CD4-positive, alpha-beta T cell treated with Interleukin-15 for 1 hour (primary cell): ENCODE measurements at places on chromosomes 2 and 18.
A peak's percentile ranks its signal among the peaks of the same experiment; 100 is the strongest.

DNA sequence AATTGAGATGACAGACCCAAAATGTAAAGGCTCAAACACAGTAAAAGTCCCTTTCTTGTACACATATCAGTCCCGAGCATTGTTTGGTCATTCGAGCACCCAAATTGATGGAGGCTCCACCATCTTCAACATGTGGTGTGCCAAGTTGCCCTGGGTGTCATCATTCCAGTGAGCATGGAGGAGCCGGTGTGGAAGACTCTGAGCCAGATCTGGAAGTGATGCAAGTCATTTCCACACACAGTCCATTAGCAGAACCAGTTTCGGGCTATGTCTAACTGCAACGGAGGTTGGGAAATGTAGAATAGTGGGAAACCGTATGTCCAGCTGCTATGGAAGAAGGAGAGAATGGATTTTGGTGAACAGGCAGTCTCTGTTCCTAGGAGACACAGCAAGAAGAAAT is 40.9 kb upstream of the BZW1 start:
- DNase-seq = no peak

- DNase-seq = peak; percentile 15
Measured at GRCh38 chr2:240598311-240598911, 11.9 kb downstream of the CAPN10 start.

DNA sequence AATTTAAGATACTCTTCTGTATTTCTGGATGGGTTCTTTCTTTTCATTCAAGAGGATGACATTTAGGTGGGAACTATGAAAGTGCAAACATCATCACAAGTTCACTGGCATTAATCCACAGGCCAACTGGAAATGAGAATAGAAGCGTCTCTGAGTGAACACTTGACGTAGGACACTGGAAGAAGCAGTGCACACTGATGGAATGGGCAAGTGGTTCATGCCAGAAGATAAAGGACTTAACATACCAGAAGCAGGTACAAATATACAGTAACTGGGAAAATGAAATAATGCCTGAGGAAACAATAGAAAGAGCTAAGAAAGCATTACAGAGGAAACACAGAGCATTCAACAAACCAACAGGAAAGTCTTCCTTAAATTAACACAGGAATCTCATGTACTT is 120.9 kb upstream of the CCDC195 start:
- no peak for DNase-seq

GRCh38 chr2:8413589-8414135 is 268.2 kb upstream of the ID2 start:
- DNase-seq = no peak

DNA sequence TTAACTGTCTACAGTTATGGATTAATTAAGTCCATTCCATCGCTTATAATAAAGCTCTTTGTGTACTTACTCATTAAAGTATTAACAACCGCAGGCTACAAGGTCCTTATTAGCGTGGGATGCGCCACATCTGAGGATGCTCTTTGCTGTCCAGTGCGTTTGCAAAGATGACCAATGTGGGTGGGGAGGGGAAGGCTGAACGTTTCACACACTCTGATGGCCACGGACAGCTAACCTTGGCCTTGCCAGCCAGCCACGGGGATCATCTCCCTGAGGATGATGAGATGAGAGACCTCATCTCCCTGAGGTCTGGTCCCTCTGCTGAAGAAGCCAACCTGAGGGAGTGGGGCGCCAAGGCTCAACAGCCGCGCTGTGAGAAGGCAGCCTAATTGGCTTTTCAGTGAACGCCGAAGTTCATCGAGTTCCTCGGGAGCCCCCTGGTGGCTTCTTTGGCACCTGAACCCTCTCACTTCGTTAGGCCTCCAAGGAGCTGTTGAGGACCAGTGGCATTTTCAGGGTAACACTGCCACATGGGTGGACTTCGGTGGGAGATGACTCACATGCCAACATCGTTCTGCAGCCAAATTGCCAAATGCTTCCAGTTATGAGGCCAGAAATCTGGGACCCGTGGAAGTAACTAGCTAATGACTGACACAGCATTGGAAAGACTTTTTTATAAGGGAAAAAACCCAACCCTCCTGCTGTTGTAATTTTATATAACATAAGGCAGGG is 69.3 kb upstream of the SEC11C start:
- peak; percentile 68 for DNase-seq

DNA sequence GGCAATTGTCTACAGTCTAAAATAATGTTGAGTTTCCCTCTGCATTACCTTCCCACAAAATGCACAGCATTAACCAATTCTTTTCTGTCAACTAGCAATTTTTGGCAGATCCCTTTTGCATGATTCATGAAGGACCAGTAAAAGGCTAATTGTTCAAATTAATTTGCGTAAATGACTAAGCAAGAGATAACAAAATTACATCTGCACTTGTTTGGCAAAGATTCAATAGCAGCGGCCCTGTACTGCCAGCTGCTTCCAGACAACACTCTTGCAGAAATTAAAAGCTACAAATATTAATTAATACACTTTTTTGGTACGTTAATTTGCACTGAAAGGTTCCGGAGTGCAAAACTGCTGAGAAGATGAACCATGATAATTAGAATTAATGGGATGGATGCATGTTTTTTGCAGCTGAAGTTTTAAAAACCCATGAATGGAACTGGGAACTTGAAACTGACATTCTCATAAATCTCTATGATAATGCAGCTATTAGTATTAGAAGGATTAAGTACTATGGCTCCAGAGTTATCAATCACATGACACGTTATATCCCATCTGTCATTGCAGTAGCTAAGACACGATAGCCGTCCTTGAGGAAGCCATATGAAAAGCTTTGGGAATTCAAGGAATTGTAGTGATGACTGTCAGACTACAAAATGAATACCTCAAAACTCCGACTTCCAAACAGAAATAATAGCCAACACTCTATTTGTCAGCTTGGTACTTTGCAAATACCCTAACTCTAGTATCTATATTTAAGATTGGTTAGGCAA is 1268.3 kb upstream of the ACVR2A start:
- no peak for DNase-seq

- DNase-seq = no peak
Measured at GRCh38 chr18:46480226-46480625, 176.8 kb downstream of the LOXHD1 start.

DNA sequence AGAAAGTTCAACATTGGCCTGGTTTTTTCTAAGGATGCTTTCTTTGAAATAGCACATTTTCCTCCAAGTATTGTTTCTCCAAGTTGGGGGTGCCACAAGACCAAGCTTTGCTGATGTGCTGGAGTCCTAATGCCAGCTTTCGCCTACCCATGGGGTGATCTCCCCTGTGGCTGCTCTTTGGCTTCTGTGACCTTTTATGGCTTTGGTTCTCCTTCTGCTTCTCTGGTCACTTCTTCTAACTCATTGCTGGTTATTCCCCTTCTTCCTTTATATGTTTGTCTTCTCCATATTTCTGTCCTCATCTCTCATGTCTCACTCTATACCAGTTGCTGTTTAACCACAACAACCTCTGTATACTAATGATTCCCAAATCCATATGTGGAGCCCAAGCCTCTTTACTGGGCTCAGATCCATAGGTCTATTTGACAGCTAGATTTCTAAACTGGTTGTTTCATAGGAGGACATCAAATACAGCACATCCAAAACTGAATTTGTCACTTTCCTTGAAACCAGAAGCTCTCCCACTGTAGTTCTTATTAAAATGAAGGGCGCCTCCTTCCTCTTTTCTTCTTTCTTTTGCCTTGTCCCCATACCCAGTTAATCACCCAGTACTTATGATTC is 23.1 kb downstream of the APOB start:
- no peak for DNase-seq

DNA sequence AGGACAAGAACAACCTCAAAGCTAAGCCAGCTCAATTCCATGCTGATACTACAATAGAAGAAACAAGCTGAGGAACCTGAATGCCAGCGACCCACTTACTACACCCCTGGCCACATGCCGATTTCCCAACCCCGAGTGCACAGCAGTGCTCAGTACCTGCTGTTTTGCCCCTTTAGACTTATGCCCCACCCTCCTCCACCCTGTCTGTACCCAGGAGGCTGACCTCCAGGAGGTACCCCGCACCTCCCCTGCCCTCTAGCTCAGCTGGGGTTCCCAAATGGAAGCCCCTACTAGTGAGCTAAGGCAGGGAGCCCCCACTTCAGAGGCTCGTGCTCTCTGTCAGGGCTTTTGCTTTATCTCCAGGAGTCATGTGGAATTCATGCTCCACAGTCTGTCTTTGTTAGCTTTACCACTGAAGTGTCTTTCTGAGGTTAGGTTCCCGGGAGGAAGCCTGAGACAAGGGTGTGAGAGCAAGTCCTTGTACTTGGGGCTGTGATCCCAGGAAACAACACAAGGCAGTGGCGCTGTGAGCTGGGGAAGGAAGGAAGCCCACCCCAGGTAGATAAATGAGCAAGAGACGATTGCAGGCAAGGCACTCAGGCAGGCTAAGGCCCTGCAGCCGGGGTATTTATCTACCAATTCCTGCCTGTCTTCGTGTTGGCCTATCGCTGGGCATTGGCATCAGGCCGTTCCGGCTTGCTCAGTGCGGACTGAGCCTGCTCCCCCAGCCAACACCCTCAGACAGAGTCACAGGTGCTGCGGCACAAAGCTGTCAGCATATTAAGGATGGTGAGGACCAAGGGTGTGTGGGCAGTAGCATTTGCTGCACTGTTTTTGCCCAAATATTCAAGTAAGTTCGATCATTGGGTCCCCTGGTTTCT is 220.5 kb downstream of the CYP26B1 start:
- DNase-seq = no peak

DNA sequence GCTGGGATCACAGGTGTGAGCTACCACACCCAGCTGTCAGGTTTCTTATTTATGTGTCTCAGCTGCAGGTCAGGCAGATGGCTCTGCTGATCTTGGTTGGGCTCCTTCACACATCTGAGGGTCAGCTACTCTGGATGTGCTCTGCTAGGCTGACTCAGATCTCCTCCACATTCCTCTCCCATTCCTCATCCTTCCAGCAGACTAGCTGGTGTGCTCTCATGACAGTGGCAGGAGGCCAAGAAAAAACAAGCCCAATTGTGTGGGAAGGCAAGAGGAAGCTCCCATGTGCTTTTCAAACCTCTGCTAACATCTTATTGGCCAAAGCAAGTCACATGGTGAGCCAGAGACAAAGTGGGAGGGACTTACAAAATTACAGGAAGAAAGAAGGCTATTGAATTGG is 11.7 kb upstream of the MSH6 start:
- no peak for DNase-seq

- no peak for DNase-seq
Measured at GRCh38 chr2:172398440-172398839, 28.9 kb upstream of the ITGA6 start.

DNA sequence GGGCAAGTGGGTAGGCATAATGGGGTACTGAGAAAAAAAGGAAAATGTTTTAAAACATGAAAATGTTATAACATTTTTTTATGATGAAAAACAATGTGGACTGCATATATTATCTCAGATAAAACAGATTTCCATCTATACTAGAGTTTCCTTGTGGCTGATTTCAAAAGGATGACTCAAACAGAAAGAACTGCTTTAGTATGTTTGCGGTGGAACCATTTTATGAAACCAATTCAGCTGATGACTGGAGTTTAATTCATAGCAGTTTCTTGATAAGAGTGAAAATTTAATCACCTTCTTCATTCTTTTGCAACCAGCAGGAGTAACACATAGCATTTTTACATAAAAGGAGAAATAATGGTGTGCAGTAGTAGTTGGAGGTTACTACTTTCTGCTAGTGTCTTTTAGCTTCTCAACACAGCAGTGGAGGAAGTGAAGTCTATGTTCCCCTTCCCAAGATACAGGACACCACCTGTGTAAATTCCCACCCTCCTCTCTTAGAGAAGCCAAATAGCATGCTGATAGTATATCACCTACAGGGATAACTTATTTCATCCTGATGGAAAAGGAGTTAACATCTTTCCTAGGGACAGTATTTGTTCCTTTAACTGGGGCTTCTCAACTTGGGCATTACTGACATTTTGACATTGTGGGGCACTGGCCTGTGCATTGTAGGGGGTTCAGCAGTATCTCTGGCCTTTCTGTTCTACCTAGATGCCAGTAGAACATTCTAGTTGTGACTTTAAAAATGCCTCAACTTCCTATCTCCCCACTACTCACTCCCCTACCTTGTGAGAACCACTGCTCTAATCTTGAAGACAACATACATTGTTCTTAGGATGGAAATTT is 29.9 kb downstream of the PELI1 start:
- no peak for DNase-seq

- no peak for DNase-seq
Measured at GRCh38 chr2:226733189-226733858, 66.3 kb downstream of the IRS1 start.

GRCh38 chr2:100244881-100245605 is 77.3 kb downstream of the LONRF2 start:
- DNase-seq = no peak

- no peak for DNase-seq
Measured at GRCh38 chr2:18959952-18960717, 370.8 kb upstream of the NT5C1B start.

DNA sequence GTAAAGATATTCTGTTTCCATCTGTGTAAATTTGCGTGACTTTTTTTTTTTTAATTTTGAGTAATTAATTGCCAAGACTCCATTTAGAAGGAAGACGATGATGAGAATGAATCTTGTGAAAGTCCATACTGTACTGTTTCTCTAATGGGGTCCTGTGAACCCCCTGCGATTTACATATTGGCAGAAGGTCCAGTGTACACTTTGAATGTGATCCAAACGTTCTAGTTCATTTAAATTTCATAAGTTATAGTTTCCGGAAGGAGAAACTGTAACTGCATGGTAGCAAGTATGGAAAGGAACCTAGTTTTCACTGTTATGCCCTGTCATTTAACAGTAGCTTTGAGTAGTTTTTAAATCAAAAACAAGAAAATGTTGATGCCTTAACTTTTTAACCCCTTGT is 166.7 kb downstream of the FMNL2 start:
- no peak for DNase-seq

DNA sequence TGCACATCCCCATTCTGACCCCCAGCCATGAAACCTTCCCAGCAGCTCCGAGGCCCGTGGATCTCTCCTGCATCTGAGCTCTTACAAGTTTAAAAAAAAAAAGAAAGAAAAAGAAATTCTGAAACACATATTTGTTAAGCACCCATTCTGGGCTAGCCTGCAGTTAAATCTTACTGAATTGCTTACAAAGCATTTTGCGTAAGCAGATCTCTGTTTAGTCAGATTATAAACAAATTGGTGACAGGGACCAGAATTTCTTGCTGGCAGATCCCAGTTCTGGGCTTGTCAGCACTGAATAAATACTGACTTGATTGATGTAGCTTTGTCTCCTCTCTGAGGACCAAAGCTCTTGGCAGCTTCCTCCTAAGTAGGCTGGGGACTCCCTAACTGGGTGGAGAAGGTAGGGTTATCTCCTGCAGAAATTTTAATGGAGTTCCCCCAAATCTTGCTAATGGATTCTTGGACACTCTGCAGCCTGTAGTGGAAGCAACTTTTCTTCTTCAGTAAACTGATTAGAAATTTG is 160.9 kb downstream of the MIB1 start:
- DNase-seq = no peak

DNA sequence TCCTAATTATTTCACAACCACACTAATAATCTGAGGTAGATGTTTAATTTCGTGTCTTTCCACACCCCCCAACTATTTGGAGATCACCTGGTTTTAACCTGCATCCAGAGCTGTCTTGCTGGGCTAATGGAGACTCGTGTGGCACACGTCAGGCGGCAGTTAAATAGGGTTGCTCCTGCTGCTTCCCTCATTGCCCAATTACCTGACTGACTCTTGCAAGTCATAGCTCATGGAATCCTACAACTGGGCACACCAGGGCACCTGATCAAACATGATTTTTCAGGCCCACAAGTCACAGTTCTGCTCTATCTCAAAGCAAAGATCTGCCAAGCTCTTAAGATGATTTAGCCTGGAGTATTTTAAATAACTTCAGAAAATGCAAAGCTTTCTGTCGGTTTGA is 1430.4 kb upstream of the ACVR2A start:
- no peak for DNase-seq
